H1 (cell line): ENCODE measurements at places on chromosomes 12 and 14. TPM values are rescaled to one million over a fixed set of nuclear protein-coding genes. Genes with fewer than 3 reads are reported as not detected.

Gene DAD1
- polyA plus RNA-seq = 433 and 440 TPM in 2 replicates

Gene TSPAN9
- 11.5 and 20.7 TPM in 2 replicates for polyA plus RNA-seq

Gene PRB3
- 0.09 and 0.25 TPM in 2 replicates for polyA plus RNA-seq

Gene BHLHE41
- polyA plus RNA-seq = 0.58 and 1.1 TPM in 2 replicates

Gene DEGS2
- 0.60 and 0.82 TPM in 2 replicates for polyA plus RNA-seq

Gene EPYC
- not detected in 2 replicates for polyA plus RNA-seq

Gene NPFF
- polyA plus RNA-seq = not detected in 2 replicates

GRCh38 chr12:132164426-132164825 is 20.2 kb downstream of the NOC4L start:
- H3K36me3 ChIP-seq = no peaks in the 10 kb centered on the region
- H3K27ac ChIP-seq = no peak overlapping the region
- no peaks in the 10 kb centered on the region for H3K4me1 ChIP-seq
- peaks cover 8% of the 10 kb centered on the region; the same call in 1 of the 2 replicates for H3K27me3 ChIP-seq

DNA sequence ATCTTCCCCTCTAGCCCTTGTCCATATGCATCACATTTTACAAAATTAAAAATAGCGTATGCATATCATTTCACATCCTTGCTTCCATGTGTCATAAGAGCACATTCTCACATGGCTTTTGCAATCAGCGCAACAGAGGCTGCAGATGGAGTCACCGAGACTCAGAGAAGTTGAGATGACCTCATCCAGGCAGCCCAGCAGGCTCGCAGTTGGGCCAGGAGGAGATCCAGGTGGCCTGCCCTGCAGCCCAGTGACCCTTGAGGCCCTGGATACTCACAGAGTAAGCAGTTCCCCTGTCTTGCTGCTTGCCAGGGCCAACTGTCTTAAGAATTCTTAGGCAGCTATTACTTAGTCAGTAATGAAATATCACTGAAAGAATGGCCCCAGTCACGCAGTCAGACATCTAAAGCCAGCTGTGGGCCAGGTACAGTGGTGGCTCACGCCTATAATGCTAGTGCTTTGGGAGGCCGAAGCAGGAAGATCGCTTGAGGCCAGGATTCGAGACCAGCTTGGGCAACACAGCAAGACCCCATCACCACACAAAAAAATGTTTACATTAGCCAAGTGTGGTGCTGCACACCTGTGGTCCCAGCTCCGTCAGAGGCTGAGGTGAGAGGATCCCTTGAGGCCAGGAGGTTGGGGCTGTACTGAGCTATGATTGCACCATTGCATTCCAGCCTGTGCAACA is 9.1 kb downstream of the CAMKK2 start:
- H3K27ac ChIP-seq = no peak overlapping the region
- peaks cover 6% of the 10 kb centered on the region for H3K4me1 ChIP-seq
- no peak for DNase-seq
- no peaks in the 10 kb centered on the region; the same call in 1 of the 2 replicates for H3K36me3 ChIP-seq

DNA sequence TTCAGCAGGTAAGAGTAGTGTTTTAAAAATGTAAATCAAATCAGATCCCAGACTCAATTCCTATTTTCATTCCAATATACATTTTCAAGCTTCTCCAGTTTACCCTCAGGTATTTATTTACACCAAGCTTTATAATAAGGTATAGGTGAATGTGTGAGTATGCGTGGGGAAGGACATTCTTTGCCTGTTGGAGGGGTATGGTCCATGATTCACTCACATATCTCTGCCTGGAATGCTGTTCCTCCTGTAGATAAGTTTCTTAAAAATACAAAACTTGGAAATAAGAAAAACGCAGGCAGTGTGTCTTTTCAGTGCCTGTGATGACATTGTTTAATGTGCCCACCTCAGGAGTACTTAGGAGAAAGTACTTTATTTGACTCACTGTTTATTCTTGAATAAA is 118.6 kb downstream of the CCDC91 start:
- H3K36me3 ChIP-seq = no peaks in the 10 kb centered on the region
- no peaks in the 10 kb centered on the region for H3K27me3 ChIP-seq
- no peak overlapping the region for H3K4me3 ChIP-seq
- no peaks in the 10 kb centered on the region for H3K4me1 ChIP-seq
- H3K27ac ChIP-seq = no peak overlapping the region
- no peak for DNase-seq

DNA sequence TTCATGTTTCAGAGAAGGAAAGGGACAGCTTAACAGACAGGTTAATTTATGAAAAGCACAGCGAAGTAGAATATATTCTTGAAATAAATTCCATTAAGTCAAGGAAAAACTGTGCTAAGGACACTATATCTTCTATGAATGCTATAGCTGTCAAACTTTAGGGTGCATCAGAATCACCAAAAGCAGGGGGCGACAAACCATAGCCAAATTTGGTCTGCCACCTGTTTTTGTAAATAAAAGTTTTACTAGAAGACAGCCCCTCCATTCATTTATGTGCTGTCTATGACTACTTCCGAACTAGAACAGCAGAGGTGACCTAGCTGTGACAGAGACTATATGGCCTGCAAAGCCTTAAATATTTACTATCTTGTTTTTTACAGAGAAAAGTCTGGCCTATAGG is 25.9 kb downstream of the PPP4R3A start:
- DNase-seq = no peak
- H3K4me3 ChIP-seq = no peak overlapping the region
- no peaks in the 10 kb centered on the region for H3K27me3 ChIP-seq
- peaks cover 41% of the 10 kb centered on the region for H3K36me3 ChIP-seq
- H3K27ac ChIP-seq = no peak overlapping the region

GRCh38 chr14:44300916-44301315 is 206.2 kb downstream of the FSCB start:
- H3K4me1 ChIP-seq = no peaks in the 10 kb centered on the region
- no peak overlapping the region for H3K4me3 ChIP-seq
- H3K27ac ChIP-seq = no peak overlapping the region
- H3K27me3 ChIP-seq = no peaks in the 10 kb centered on the region

GRCh38 chr12:68899251-68899771 is 33.7 kb downstream of the CPM start:
- H3K4me3 ChIP-seq = no peak overlapping the region
- H3K36me3 ChIP-seq = no peaks in the 10 kb centered on the region
- H3K4me1 ChIP-seq = no peaks in the 10 kb centered on the region
- DNase-seq = no peak

DNA sequence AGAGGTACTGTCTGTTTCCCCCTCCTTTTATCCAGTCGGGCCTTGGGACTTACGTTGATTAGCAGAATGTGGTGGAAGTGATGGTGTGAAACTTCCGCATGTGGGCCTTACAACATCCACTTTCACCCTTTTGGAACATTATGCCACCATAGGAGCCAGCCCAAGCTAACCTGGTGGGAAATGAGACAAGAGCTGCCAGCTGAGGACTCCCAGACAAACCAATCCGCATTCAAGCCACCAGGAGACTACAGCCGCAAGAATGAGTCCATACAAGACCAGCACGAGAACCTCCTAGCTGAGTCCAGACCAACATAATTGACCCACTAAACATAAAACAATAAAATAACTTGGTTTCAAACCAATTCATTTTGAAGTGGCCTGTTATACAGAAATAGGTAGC is 9.1 kb upstream of the PTGER2 start:
- no peaks in the 10 kb centered on the region for H3K4me1 ChIP-seq
- H3K27ac ChIP-seq = no peak overlapping the region
- H3K27me3 ChIP-seq = no peaks in the 10 kb centered on the region
- no peak overlapping the region for H3K4me3 ChIP-seq
- no peaks in the 10 kb centered on the region for H3K36me3 ChIP-seq

DNA sequence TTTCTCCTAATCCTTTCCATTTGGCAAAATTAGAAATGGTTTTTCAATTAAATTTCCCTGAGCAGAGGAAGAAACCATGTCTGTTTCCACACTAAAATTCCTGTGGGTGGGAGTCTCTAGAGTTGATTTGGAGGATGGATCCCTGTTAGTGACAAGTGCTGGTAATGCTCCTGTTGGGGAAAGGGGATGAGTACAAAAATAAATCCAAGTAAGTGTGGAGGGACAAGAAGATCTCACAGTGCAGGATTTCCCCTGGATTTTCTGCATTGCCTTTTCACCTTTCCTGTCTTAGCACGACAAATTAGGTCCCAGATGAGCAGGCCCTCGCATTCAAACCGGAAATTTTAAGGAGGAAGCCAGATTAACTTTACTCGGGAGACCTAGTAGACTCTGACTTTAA is 107.5 kb downstream of the DAD1 start:
- H3K4me3 ChIP-seq = no peak overlapping the region
- no peaks in the 10 kb centered on the region; the same call in 1 of the 2 replicates for H3K27me3 ChIP-seq
- DNase-seq = no peak
- no peaks in the 10 kb centered on the region for H3K36me3 ChIP-seq
- H3K4me1 ChIP-seq = peaks cover 5% of the 10 kb centered on the region
